ENCODE measurements at places on chromosomes 5 and 9.

GRCh38 chr5:30849931-30850710 is 343.4 kb upstream of the CDH6 start:
- DNase-seq: no peak

DNA sequence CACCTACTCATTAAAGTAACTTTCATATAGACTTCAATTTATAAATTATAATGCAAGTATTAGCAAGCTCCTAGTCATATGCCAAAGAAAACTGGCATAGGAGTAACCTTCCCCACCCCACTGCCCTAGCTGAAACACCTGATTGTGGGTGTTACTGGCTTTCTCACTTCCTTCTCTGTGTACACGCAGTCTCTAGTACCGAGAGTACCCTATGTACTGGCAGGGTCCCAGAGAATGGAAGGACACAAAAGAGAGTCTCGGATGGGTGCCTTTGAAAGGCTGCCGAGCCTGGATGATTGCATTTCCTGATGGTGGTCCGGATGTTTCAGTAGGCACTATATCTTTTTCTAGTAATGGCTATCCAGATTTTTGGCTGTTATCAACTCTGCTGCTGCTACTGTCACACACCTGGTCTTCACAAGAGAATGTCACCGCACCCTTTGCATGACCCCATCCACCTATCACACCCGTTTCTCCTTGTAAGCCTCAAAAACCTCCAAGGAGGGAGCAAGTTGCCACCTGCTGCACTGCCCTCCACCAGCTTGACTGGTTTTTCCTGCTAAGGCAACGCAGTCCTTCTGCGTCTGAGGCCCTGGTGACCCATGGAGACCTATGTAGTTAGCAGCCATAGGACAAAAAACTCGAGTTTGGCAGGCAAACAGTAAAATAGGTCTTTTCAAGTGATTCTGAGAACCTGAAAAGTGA is 53.8 kb upstream of the CLINT1 start:
- no peak for DNase-seq

DNA sequence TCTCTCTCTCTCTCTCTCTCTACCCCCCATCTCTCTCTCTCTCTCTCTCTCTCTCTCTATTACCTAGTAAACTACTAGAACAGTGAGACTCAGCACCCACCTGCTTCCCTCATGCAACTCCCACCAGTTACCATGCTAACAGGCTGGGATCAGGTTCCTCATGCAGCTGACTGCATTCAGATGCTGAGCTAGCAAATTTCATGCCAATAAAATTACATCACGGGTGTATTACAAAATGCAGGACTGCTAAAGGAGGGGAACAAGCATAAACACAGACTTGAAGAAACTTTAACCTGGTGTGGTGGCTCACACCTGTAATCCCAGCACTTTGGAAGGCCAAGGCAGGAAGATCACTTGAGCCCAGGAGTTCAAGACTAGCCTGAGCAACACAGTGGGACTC is 76.0 kb downstream of the CEMIP2 start:
- DNase-seq: no peak

- DNase-seq: no peak
These were observed 848.5 kb upstream of the WWC1 start for GRCh38 chr5:167442922-167443321.

- no peak for DNase-seq
These were observed 143.3 kb downstream of the ARSB start for GRCh38 chr5:78841767-78842166.

DNA sequence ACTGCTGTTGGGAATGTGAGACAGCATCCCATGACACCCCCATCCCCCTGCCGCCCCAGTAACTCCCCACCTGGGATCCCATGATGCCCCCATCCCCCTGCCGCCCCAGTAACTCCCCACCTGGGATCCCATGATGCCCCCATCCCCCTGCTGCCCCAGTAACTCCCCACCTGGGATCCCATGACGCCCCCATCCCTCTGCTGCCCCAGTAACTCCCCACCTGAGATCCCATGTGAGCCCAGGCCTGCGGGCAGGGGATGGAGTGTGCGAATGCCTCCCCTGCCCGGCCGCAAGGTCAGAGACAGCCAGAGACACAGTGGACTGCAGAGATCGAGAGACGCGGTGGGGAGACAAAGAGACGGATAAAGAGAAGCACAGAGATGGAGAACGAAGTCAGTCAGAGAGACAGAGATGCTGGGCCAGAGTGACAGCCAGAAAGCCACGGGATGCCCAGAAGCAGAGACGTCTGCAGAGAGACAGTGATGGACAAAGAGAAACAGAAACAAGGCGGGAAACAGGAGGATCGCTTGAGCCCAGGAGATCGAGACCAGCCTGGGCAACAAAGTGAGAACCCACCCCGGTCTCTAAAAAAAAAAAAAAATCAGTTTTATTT is 992 bp downstream of the SH2D3C start:
- DNase-seq: no peak

- DNase-seq: no peak
These were observed 419.9 kb downstream of the PDE4D start for GRCh38 chr5:59473611-59474010.

GRCh38 chr9:38352530-38353328 is 39.8 kb upstream of the ALDH1B1 start:
- DNase-seq: no peak

DNA sequence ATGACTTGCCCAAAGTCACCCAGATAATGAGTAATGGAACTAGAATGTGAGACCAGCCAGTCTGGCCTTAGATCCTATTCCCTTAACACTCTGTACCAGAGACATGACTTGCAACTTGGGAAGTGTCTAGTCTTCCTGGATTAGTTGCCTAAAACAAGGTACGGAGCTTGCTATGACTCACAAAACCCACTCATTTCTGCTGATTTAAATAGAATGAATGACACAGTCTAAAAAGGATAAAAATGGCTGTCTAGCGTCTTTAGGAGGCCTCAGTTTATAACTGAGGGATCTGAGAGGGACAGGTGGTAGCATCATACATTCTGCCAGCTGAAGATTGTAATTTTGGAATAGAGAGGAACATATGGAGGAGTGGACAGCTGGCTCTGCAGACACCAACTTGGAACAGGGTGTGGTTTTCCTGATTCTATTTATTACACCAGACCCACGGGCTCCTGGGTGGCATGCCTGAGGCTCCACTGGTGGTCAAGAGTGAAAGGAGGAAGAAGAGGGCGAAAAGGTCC is 62.7 kb downstream of the ABLIM3 start:
- no peak for DNase-seq

DNA sequence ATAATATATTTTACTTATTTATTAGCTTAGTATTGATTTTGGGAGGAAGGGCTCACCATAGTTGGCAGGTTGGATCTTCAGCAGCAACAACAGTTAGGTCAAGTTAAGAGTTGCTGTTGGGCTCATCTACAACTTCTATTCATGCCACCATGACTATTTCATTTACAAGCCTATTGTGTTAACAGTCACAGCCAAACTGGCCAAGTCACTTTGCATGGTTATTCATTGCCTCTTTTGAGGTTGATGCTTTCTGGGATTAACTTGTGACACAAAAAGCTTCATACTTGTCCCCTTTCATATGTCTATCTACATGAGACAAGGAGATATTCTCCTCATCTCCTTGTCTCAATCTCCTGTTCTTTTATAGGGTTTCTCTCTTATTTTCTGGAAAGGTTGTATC is 98.3 kb downstream of the WDR70 start:
- DNase-seq: no peak

GRCh38 chr5:66518753-66519152 is 77.4 kb upstream of the MAST4 start:
- DNase-seq: no peak

GRCh38 chr5:169176709-169177694 is 123.9 kb downstream of the SLIT3 start:
- no peak for DNase-seq

GRCh38 chr5:113552137-113552536 is 38.6 kb downstream of the YTHDC2 start:
- DNase-seq: no peak

- no peak for DNase-seq
These were observed 167.8 kb upstream of the TUT7 start for GRCh38 chr9:86521977-86522376.

DNA sequence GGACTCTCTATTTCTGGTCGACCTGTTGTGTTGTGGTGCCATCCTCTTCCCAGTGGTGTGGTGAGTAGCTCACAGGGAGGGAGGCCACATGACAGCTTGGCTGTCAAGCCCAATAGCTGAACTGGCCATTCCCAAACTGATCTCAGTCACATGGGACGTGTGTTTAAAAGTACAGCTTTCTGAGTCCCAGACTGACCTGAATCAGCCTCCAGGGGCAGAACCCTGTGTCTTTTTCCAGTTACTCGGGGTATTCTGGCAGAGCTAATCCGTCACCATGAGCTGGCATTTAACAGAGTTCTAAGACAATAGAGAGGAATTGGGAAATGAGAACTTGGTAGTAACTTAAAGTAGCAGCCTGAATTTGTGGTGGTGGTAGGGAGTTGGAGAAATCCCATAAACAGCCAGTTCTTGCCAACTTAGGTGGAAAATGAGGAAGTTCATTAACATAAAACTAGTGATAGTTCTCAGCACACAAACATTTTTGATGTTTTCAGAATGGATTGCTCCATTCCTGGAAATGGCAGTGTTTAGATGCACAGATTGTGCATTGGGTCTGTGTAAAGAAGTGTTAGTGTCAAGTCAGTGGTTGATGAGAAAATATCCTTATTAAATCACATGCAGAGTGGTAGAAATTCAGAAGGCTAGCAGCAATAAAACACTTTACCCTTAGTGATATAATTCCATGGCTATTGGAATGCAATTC is 50.9 kb downstream of the GPR107 start:
- DNase-seq: no peak

DNA sequence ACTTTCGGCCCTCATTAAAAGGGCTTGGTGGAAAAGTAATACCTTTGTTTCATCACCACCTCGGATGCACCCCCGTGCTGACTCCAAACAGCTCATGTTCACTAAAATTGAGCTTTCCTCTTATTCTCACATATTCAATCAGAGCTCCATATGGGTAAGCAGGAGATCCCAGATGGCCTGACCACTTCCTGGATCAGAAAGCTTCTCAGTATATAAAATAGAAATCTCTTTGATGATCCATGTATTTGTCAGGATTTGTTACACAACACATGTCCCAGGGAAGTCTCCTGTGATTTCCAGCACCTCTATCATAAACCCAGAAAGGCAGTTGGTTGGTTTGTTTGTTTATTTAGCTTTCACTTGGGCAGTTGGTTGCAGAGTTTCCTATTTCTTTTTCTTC is 402.0 kb downstream of the MLLT3 start:
- no peak for DNase-seq

DNA sequence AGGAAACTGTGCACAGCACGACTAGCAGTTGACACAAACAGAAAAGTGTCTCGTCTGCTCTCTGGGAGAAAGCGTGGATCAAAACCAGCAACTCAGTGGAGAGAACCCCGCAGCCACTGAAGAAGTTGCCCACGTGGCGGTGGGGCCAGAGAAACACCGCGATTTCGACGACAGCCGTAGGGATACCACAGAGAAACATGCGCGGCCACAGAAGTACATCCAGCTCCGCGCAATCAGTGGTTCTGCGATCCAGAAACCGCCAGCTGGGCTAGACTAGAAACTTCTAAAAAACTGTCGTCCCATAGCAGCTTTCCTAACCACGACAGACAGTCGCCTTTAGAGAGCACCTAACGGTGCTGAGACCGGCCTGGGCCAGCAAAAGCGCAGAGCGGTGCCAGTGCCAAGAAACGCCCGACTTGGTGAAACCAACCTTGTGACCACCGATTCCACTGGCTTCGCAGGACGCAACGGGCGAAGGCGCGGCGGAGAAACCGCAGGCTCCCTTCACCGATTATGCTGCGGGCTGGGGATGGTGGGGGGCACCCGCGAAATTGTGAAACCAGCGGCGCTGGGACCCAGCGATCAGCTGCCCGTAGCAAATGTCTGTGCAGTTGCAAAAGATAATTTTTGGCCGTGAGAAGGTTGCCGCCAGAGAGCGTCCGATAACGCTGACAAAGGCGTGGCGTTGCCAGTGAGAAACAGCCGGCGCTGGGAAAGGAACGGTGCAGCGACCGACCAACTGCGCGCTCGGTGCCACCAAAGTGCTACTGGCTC is 2.7 kb upstream of the ANXA2R start:
- no peak for DNase-seq

DNA sequence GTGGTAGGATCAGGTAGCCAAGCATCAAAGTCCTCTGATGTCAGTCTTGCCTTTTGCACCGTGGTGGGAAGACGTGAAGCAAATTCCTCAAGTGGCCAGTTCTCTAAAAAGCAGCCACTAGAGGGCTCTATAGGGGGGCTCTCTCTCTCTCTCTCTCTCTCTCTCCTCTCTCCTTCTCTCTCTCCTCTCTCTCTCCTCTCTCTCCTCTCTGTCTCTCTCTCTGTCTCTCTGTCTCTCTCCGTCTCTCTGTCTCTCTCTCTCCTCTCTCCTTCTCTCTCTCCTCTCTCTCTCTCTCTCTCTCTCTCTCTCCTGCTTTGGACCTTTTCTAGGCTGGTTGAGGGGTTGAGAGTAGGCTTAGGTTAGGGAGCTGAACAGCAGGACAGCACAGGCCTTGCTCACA is 13.9 kb upstream of the OSMR start:
- no peak for DNase-seq

DNA sequence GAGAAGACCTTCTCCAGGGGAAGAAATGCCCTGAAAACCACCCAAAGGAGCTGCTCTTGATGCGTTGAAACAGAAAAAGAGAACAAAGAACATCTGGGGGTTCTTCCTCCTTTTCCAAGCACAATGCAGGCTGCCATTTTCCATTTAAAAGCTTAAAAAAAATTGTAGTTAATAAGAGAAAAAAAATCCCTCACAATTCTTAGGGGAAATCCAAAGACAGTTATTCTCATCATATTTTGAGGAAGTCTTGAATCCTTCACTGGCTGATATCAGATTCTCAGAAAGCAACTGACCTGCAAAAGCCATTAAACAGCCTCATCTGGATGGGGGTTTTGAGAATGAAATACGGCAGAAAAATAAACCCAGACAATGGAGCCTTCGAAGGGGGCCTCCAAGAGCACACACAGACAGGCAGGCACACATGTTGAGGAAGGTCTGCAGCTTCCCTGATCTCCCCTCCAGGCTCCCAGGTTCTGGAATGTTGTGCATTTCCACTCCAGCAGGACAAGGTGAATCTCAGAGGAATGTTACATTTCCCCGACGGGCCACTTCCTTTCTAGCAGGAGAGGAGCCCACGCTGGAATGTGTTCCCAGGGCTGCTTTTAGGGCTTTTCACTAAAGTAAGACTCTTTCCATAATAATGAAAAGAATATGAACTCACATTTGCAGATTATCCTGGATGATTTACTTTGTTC is 159.4 kb upstream of the S1PR3 start:
- no peak for DNase-seq
